ENCODE measurements at places on chromosomes 5 and 9.

DNA sequence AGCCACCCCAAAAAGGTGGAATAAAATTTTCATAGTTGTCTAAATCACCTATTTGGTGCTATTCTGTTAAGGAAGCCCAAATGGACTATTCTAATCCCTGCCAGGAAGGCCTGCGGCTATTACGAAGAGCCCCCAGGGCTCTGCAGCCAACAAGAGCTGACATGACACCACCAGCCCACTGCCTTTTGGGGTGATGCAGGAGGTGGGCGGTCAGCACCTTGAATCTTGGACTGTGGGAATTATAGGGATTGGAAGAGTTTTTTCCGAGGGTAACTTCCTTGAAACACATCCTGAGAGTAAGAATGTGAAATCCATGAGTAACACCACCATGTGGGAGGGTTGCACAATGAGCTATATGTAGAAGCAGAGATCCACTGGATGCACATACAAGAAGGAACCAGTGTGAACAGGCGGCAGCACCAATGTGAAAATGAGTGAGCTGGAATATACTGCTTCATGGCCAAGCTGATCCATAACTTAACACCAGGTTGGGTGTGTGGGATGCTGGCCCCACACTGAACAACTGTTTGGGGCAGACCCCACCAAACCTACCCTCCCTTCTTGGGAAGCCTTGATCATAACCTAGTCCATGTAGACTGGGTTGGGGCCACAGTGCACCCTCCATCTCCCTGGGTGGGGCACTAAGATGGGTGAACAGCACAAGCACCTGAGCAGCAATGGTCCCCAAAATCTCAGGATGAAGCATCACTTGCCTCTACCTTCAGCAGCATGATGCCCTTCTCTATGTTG is 239.0 kb downstream of the FSTL4 start:
- no peak for DNase-seq

- no peak for DNase-seq
Observed at GRCh38 chr5:58107704-58108103, 352.2 kb downstream of the PLK2 start.

DNA sequence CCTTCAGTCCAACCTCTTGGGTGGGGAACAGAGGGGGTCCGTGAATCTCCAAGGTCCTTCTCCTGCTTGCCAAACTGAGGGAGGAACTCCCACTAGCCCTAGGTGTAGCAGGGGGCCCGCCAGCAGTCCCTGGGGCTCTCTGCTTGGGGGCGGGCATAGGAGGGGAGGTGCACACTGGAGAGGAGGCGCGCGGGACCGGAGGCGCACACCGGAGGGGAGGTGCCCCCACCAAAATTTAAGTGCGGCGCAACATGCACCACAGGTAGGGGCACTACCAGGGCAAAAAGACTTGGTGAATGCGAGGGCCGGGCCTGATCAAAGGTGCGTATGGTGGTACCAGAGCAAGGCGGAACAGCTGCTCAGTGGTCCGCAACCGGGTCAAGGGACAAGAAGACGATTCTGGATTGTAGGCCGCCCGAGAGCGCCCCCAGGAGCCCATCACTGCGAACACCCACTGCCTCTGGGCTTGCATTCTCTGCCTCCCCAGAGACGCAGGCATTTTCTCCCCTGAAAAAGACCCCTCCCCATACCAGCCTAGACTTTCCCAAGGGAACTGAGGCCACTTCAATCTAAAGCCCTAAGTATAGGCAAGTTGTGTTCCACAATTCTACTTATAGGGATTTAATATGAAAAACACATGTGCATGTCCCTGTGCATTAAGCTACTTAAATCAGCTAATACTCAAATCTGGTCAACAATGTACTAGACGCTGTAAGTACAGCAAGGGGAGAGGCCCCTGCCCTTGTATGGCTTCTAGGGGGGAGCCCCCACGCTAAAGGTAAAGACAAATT is 50.6 kb downstream of the TGFBI start:
- no peak for DNase-seq

DNA sequence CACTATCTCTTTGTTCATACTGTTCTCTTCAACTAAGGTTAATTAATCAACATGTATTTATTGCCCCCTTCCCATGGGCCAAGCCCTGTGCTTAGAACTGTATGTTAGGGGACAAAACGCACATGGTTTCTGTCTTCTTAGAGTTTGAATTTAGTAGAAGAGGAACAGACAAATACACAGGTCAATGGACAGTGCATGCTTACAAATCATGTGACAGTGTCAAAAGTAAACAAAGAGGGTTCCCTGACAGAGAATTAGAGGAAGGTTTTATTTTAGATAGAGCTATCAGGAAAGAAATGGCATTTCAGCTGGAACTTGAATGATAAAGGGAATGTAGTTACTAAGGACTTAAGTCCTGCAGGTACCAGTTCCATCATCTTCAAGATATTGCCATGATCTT is 145.2 kb upstream of the CCDC152 start:
- no peak for DNase-seq

DNA sequence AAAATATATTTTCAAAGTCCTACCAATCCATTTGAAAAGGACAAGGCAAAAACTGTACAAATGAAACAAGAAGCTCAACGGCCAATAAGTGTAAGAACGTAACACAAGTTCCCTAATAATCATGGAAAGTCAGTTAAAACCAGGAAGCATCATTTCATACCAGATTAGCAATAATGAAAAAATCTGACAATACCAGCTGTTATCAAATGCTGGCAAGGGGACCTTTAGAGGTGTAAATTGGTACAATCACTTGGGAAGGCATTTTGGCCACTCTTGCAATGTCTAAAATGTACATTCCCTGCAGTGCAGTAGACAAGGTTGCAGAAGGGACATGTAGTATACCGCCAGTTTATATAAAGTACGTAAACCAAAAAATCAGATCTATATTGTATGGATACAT is 10.1 kb upstream of the SEMA5A start:
- DNase-seq, result no peak

- DNase-seq, result no peak
Observed at GRCh38 chr5:179165421-179166170, 105.4 kb downstream of the ZNF354C start.

DNA sequence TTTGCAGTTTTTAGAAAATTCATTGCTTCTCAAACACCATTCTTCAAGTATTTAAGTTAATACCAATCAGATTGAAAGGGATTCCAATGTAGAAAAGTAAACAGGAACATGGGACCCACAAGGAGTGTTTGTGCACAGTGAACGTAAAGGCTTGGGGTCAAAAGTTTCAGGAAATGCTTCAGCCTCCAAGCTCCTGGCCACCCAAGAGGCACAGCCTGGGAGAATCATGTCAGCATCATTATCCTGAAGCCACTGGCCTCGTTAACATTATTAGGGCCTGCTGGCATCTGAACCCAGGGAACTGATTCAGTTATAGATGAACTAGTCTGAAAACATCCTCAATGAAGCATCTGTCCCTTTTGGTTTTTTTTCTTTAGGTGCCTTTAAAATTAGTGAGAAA is 122.9 kb downstream of the NXNL2 start:
- no peak for DNase-seq

GRCh38 chr9:138075961-138076649 is 198.5 kb downstream of the CACNA1B start:
- no peak for DNase-seq

DNA sequence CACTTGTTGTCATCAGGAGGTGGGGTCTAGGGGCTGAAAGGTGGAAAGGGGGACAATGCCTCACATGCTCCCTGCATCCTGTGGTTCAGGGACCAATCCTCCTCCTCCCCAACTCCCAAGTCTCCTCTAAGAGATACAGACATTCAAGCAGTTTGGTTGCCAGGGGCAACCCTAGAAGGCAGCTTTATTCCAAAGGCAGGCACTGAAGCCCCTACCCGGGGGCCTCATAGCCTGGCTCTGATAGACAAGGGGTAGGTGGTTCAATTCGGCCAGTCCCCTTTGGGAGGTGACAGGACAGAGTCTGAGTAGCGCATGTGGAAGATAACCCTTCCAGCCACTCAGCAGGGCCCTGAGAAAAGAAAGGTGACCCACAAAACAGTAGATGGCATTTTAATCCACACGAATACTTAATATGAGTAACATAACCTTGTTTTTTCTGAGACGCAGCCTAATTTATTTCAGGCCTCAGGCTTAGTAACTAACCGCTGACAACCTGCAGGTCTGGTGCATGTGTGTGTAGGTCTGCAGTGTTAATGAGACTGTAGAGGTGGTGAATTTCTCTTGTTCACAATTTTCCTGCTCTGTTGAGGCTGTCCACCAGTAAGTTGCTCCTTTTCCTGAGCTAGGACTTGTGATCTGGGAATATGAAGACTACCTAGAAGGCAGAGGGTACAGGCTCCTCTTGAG is 31.3 kb upstream of the HSPA9 start:
- DNase-seq, result no peak

DNA sequence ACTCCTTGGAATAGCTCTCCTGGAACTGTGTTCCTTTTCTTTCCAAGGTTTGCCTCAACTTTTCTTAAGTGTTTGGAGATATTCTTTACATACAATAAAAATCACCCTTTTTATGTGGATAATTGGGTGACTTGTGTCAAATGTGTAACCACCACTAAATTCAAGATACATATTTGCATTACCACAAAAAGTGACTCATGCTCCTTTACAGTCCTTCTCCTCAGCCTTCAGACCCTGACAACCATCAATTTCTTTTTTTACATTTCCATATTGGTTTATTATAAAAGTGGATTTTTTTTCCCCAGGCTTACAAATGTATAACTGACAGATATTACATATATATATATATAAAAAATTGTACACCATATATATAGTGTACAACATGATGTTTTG is 372.0 kb upstream of the KCNN2 start:
- DNase-seq, result no peak

DNA sequence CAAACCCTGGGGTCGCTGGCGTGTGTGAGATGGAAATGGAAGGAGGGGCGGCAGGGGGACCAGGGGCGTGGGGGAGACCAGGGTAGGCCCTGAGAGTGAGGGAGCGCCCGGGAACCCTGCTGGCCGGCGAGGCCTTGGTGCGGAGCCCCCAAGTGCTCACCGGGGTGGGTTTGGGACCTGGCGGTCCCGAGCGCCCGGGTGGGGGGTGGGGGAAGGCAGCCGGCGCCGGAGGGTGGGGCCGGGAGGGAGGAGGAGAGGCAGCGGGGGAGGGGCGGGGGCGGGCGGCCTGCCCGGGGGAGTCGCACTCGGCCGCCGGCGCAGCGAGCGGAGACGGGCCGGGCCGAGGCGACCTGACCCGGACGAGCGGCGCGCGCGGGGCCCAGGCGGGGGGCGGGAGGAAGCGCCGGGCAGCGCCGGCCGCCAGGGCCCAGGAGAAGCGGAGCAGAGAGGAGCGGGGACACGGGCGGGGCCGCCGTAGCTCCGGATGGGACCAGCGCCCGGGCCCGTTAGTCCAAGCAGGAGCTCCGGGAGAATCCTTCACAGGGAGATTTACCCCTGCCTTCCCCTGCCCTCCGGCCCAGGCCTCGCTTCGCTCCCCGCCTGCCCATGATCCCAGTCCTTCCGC is at the start of gene NPR2:
NPR2 (plus strand) TSS at position 295 of the 625 bp plus-strand sequence. CDS start 818 bp downstream, outside the sequence.
- DNase-seq, result no peak

DNA sequence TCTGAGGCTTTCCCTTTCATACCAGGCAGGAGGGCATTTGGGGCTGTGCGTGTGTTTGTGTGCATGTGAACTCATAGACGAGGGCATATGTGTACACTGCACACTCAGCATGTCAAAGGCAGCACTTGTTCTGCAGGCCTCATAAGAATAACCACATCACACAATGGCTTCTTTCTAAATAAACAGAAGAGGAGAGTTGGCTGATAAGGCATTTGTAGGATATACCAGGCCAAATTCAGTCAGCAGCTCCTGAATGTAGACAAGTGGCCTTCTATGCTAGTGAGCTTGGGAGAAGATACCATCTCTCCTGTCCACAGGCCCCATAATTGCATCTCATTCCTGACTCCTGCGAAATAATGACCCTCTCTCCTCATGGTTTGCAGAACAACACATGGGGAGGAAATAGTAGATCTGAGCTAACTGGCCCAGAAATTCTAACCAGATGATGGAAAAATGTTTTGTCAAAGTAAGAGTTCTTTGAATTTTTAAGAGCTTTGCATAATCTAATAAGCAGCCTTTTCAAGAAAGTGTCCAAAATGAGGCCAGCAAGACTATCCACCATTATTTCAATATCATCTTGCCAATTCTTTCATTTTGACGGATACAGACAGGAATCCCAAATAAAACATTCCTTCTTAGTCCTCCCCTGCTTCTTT is 60.5 kb upstream of the GAS1 start:
- no peak for DNase-seq

- DNase-seq, result no peak
Observed at GRCh38 chr9:133609311-133610098, at the start of gene FAM163B. FAM163B (minus strand) TSS chr9:133609389; CDS start chr9:133580223, 29,166 bp downstream.

DNA sequence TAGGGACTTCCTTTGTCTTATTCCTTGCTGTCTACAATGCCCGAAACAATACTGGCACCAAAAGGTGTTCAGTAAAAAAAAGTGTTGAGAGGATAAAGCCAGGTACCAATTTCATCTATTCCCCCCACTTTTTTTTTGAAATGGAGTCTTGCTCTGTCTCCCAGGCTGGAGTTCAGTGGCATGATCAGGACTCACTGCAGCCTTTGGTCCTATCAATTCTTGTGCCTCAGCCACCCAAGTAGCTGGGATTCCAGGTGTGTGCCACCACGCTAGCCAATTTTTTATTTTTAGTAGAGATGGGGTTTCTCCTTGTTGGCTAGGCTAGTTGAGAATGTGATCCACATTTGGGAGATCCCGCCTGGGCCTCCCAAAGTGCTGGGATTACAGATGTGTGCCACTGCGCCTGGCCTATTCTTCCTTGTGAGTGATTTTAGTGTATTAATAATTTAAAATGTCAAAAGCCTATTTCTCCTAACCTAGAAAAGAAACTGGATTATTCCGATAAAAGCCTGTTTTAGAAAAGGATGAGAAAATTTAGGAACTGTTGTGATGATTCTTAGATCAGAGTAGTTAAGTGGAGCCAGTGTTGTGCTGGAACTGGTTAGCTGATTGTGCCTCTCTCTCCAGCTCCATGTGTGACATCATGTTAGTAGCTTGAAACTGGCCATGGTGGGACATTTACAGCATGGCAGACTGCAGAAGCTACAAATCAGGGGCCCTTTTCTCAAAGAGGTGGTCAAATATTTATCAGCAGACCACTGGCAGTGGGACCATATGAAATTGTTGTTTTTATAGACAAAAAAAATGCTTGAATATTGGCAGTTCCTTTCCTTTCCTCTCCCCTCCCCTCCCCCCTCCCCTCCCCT is 14.3 kb downstream of the CDC42SE2 start:
- no peak for DNase-seq

DNA sequence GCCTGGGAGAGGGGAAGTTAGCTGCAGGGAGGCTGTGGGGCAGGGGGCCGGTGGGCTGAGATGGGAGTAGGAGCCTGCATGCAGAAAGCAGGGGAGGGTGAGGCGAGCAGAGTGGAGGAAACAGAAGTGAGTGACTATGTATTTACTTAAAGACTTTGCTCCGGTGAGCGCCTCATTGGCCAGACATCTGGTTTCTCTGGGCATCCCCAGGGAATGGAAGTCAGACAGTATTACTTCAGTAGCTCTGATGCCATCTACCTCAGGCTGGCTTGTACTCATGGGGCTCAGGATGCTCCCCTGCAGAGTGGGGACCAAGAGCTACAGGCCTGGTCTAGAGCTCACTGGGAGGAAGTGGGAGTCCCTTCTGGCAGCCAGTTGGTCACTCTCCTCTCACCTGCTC is 78.2 kb upstream of the ARAP3 start:
- no peak for DNase-seq

- no peak for DNase-seq
Observed at GRCh38 chr5:35904443-35905132, 33.8 kb downstream of the CAPSL start.

- DNase-seq, result no peak
Observed at GRCh38 chr5:13955896-13956295, 11.4 kb upstream of the DNAH5 start.

- no peak for DNase-seq
Observed at GRCh38 chr9:99282406-99282805, 60.3 kb downstream of the SEC61B start.

- no peak for DNase-seq
Observed at GRCh38 chr5:41772785-41773442, 97.3 kb downstream of the OXCT1 start.
